ENCODE measurements at places on chromosomes 12 and 14.

DNA sequence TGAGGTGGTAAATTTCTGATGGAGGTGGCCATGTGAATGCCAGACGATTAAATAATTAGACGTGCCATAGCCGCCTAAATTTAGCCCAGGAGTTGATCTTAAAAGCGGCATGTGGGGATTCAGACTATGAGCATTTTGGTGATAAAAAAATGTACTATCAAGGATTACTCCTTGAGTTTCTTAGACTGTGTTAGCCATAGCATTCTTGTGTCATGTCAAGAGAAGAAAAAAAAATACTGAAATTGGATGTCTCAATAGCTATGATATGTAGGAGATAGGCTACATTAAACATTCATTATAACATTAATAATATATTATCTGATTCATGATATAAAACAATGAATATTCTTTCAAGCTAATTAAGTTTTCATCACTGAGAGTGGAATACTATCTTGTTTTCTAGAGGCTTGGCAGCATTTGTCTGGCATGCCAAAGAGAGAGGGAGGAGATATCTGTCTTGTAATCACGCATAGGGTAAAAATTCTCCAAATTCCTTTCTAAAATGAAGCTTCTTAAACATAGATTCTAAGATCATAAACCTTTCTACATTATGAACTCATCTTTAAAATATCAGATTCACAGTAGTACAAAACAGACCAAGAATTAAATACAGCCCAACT, 727.0 kb downstream of the C12orf50 start:
- DNase-seq, result no peak

GRCh38 chr12:121637231-121637914, 11.0 kb downstream of the ORAI1 start:
- DNase-seq, result no peak

- no peak for DNase-seq
Observed at GRCh38 chr12:697481-697880, 34.2 kb upstream of the NINJ2 start.

DNA sequence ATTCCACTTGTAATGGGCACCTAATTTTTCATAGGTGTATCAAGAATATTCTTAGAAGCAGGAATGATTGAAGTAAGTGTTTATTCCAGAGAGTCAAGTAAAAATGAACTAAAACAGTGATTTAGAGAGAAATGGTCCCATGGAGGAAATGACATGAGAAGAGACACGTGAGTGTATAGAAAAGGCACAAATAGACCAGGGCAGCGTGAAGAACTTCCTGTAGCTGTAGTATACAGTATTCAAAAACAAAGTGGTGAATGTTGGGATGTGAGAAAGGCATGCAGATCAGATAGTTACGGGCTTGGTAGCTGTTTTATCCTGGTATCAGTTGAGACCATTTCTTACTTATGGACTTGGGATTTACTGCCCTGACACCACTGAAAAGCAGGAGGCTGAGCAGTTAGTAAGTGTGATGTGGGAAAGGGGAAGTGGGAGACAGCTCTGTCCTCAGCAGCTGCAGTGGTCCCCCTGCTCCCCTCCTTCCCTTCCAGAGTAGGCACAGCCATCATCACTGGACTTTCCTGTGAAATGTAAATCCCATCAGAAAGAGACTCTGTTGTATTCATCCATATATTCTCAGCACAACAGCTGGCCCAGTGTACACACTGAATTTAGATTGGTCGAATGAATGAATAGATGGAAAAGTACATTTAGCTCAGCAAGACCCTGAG, 16.8 kb upstream of the TESPA1 start:
- no peak for DNase-seq

DNA sequence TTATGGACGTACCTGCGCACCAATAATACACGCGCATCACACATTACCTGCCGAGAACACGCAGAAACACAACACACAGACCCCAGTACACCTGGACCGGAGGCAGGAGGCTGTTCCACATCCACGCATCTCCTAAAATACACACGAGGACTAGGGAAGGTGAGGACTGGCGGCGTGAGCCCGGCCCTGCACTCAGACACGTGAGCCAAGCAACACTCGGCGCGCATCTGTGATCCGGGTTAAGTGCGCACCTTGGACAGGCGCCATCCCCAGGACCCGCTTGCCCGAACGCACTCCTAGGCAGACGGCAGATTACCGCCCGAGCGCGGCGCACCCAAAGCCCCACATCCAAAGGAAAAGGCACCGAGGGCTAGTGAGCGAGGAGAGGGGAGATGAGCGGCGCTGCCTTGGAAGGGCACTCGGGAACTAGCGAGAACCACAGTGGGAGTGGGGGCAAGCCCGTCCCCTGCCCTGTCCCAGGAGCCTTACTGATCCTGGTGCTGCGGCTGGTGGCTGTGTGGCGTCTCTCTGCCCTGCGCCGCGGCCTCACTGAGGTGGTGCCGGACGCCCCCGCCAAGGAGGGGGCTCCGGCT, 417 bp downstream of the GLS2 start:
- DNase-seq, result no peak

DNA sequence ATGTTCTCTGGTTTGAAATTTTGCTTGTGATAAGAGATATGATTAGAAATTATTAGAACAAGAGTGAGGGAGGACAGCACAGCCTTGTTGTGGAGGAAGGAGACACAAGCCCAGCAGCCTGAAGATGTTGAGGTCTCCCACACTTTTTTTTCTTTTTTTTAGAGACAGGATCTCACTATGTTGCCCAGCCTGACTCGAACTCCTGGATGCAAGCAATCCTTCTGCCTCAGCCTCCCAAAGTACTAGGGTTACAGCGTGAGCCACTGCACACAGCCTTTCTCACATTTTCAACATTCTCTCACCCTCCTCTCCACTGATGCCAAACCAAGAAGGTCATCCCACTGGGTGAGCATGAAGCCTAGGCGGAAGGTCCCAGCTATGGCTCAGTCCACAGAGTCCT, 4.9 kb upstream of the KRT8 start:
- no peak for DNase-seq

GRCh38 chr12:3129301-3130056, 52.3 kb downstream of the TSPAN9 start:
- peak; percentile 26 for DNase-seq

DNA sequence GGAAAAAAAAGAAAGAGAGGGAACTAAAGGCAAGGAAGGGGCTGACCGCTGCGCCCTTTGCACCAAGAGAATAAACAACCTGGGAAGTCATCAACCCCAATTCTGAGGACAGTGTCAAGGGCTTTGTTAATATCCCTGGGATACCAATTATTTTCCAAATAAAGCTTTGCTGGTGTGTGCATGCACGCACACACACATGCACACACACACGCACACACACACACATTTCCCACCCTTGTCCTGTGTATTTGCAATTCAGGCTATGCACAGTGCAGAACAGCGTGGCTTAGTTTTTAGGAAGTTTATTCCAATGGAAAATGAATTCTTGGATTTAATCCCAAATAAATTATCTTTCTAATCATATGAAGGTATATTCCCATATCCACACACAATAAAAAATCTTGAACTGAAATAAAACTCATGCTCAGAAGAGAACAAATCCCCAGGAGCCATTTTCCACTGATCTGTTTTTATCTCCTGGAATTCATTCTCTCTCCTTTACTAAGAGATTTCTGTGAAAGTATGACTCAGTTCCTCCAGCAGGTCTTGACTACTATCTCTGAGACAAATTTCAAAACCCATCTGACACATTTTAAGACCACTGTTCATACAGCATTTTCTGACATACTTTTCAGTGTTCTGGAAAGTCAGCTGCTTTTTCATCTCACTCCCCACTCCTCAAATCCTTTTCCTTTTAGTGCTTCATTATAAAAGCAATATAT, 334.4 kb upstream of the ATP2B1 start:
- no peak for DNase-seq

- peak; percentile 3 for DNase-seq
Observed at GRCh38 chr12:39764944-39765560, 145.4 kb upstream of the ABCD2 start.

DNA sequence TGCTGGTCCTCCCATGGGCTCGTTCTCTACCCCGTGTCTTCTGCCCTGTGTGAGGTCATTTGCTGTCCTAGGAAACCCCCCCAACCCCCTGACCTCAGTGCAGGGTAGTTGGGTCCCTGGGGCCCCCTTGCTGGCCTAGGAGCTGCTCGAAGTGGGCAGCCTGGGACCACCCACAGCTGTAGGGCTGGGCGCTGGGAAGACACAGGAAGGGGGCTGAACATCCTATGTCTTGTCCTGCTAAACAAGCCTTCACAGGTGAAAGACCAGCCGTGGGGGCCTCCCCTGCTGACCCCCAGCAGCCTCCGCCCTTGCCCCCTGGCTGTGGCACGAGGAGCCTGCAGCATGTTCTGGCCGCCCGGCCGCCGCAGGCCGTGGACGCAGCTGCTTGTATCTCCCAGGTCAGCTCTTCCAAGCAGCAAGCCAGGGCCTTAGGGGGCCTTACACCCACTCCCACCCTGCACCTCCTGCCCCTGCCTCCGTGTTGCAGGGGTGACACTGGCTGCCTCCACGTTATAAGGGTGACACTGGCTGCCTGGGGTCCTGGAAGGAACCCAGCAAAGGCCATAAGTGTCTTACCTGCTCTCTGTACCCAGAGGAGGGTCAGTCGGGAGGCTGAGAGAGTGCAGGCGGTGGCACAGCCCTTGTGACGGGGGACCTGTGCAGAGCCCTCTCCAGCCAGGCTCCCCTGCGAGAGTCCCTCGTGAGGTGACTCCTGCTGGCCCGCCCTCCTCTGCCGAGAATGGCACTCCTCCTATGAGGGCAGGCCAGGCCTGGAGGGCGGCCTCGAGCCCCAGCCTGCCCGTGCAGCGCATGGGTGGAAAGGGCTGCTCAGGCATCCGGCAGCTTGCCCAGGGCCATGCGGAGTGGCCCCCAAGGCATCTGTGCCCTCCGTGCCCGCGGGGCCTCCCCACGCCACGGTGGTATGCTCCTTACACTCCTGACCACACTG, 11.5 kb upstream of the TEX22 start:
- no peak for DNase-seq

DNA sequence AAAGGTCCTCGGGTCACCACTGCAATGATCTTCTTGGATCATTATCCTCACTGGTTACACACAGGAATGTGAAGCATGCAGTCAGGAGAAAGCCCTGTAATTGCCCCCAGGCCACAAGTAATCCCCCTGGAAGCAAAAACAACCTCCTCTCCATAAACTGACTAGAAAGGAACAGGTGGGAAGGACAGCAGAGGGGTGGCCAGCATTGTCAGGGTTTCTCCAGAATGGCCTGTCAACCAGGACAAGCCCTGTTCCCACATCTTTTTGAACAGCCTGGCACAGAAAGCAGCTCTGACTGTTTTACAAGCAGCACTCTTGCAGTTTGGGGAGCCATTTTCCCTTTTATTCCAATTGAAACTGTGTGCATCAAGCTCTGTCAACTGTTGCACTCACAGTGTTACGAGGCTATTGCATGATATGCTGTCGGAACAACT, 36.1 kb downstream of the TMCC3 start:
- no peak for DNase-seq

GRCh38 chr12:90062799-90063198, 354.2 kb upstream of the ATP2B1 start:
- DNase-seq, result no peak

- no peak for DNase-seq
Observed at GRCh38 chr14:23602181-23603095, 23.8 kb upstream of the JPH4 start.
